Stimulated activated CD4-positive, alpha-beta T cell treated with anti-CD3 and anti-CD28 coated beads, Interleukin-4, amount 100 ng/mL, for 1 hour (primary cell): ENCODE measurements at places on chromosomes 13 and 19.
A peak's percentile ranks its signal among the peaks of the same experiment; 100 is the strongest.

GRCh38 chr19:14762111-14762510 is 16.2 kb downstream of the ADGRE2 start:
- no peak for DNase-seq

GRCh38 chr13:25872481-25873241 is 179.2 kb downstream of the SHISA2 start:
- no peak for DNase-seq

DNA sequence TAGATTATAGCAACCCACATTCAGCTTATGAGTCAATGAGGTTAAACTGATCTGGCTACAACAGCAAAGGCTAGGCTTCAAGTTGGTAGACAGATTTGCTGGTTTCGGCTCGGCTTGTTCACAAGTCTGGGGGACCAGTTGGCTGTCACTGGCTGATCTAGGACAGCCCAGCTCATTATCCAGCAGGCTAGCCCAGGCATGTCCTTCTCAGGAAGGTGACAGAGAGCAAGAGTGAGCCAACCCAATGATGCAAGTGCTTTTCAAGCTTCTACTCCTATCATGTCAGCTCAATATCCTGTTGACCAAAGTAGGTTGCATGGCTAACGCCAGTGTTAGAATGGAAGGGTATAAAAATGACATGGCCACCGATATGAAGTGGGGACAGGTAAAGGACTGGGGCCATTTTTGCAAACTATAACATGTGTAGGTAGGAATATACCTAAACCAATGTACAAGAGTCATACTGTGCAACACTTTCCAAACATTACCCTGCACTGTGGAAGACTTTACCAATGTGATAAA is 220.9 kb upstream of the SOX21 start:
- DNase-seq = no peak

GRCh38 chr13:30865123-30866049 is 40.7 kb upstream of the MEDAG start:
- peak; percentile 52 for DNase-seq

DNA sequence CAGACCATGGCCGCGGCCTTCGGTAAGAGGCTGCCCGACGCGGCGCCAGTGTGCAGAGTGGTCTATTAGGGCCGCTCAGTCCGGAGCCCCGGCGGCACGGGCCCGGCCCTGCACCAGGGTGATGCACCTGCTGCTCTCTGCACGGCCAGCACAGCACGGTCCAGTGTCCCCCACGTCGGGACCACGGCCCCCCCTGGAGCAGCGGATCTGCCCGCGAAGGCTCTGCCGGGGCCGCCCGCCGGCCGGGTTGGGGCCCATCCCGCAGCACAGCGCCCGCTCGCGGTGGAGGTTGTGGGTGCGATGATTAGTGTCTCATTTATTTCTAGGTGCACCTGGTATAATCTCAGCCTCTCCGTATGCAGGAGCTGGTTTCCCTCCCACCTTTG is 7.9 kb downstream of the PTBP1 start:
- DNase-seq = no peak

- DNase-seq = no peak
These were observed 3.6 kb upstream of the TNFAIP8L1 start for GRCh38 chr19:4635754-4636116.

GRCh38 chr13:38819053-38819452 is 132.2 kb downstream of the FREM2 start:
- no peak for DNase-seq

GRCh38 chr13:48600374-48601364 is 53.1 kb upstream of the CYSLTR2 start:
- DNase-seq = no peak

GRCh38 chr13:41681587-41681986 is 224.2 kb downstream of the RGCC start:
- DNase-seq = no peak

GRCh38 chr13:46114613-46115012 is 9.8 kb upstream of the CPB2 start:
- DNase-seq = no peak

DNA sequence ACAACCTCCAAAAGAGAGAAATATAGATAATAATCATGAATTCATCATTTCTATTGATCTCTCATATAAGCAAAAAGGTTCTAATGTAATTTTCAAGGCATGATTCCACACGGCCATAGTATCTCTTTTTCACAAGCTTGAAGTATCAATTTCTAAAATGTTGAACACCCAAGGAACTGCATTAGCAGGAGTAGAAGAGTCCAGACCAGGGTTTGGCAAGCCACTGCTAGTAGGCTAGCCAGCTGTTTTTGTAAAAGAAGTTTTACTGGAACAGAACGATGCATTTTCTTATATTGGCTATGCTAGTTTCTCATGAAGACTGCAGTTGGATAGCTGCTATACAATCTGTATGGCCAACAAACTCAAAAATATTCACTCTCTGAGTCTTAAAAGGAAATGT is 481.5 kb upstream of the MIR17HG start:
- no peak for DNase-seq

GRCh38 chr19:32322541-32322940 is 22.9 kb upstream of the ZNF507 start:
- DNase-seq = no peak

GRCh38 chr13:113220141-113220598 is 10.8 kb downstream of the CUL4A start:
- no peak for DNase-seq

- no peak for DNase-seq
These were observed 1.6 kb downstream of the ZNRF4 start for GRCh38 chr19:5456841-5457200.

DNA sequence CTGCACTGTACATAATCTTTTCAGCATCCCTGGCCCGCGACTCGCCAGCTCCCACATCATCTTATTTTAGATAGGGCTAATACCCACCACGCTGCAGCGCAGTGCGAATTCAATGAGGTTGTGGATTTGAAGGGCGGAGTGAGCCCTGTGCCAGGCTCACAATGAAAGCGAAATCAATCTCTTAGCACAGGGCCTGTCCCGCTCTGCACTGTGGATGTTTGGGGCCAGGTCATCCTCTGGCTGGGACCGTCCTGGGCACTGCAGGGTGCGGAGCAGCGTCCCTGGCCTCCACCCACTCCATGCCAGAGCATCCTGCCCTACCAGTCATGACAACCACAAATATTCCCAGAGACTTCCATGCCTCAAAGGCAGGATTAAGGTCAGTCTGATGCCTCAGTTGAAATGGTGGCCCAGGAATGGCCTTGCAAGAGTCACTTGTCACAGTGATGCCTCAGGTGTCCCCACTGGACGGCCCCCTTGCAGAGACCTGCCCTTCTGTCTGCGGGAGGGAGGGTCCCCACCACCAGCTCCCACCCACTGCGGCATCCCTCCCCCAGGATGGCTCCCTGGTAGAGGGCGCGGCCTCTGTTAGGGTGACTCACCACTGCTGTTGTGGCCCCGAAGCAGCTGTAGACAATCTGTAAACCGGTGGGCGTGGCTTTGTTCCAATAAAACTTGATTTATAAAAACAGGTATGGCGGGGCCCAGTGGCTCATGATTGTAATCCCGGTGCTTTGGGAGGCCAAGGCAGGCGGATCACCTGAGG is 5.6 kb downstream of the UHRF1 start:
- DNase-seq = peak; percentile 71

- peak; percentile 78 for DNase-seq
These were observed 41.2 kb upstream of the KLF2 start for GRCh38 chr19:16283210-16284061.

DNA sequence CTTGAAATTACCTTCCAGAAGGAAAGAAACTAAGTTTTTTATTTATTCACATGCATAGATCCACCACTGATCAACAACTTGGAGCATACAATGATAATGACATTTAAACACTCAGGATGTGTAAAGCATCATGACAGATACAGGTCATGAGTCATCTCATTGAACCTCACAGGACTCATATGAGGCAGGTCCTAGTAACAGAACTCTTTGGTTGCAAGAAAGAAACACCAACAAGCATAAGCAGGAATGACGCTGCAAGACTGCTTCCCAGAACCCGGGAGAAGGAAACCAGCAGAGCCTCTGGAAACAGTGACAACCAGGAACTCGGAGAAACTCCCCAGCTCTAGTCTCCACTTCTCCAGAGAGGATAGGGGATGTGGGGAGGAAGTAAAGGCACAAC is 60.8 kb upstream of the IPO5 start:
- DNase-seq = no peak

DNA sequence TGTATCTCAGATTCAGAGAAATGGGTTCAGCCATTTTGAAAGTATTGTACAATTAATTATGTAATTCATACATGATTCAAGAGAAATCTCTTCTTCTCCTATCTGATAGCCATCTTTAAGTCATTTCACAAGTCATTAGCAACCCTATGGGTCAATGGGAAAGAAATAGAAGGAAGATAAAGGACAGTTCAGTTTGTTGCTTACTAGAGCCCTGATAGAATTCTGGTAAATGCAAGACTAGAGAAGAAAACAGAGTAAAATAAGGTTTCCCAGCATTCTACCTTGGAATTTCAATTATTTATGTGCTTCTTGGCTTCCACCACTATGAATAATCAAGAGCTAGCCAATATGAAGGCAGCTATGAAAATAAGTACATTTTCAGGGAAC is 117.7 kb downstream of the LHFPL6 start:
- no peak for DNase-seq
